ENCODE measurements at places on chromosomes 4 and X. TPM values are rescaled to one million over a fixed set of nuclear protein-coding genes. Genes with fewer than 3 reads are reported as not detected.

Gene IL15
- 0.52 TPM for total RNA-seq

Gene PDE5A
- 0.44 TPM for total RNA-seq

Gene MEPE
- total RNA-seq: not detected

Gene HTRA3
- total RNA-seq: not detected

Gene PCYT1B
- 0.17 TPM for total RNA-seq

Gene UGT8
- not detected for total RNA-seq

Gene ASB12
- total RNA-seq: not detected

Gene PLP1
- total RNA-seq: not detected

Gene GAB1
- 0.12 TPM for total RNA-seq

Gene HS3ST1
- not detected for total RNA-seq

Gene PABPC1L2B
- not detected for total RNA-seq

Gene DUSP21
- total RNA-seq: not detected

Gene LRP2BP
- 0.44 TPM for total RNA-seq

Gene MAP7D2
- 0.69 TPM for total RNA-seq

Gene MAGEB17
- total RNA-seq: not detected

Gene RAB39B
- 13.0 TPM for total RNA-seq

Gene TMEM271
- total RNA-seq: not detected

Gene SCD5
- total RNA-seq: 0.35 TPM

Gene VCX
- total RNA-seq: not detected

Gene OTUD6A
- total RNA-seq: not detected

Gene TEX13B
- total RNA-seq: not detected

Gene CPZ
- not detected for total RNA-seq

Gene USP51
- 1.1 TPM for total RNA-seq

Gene MTM1
- total RNA-seq: 17.8 TPM

Gene ZCCHC18
- total RNA-seq: 0.12 TPM

Gene HERC3
- 25.8 TPM for total RNA-seq

Gene FGFR3
- 0.52 TPM for total RNA-seq

Gene SYN1
- total RNA-seq: 0.36 TPM

Gene ADRA2C
- total RNA-seq: not detected

Gene TCEAL2
- 0.81 TPM for total RNA-seq

Gene ABCG2
- 0.35 TPM for total RNA-seq

Gene GLRA2
- not detected for total RNA-seq

Gene GDPD2
- not detected for total RNA-seq

Data from activated naive CD4-positive, alpha-beta T cell treated with anti-CD3 and anti-CD28 coated beads for 36 hours (primary cell).